ENCODE measurements at places on chromosomes 5 and 9.

- no peak for DNase-seq
These were observed 15.4 kb upstream of the SMIM15 start for GRCh38 chr5:61177716-61178115.

- no peak for DNase-seq
These were observed 186.7 kb downstream of the PARP8 start for GRCh38 chr5:50853151-50853550.

- DNase-seq, result no peak
These were observed 61.4 kb downstream of the FAM78A start for GRCh38 chr9:131214876-131215275.

DNA sequence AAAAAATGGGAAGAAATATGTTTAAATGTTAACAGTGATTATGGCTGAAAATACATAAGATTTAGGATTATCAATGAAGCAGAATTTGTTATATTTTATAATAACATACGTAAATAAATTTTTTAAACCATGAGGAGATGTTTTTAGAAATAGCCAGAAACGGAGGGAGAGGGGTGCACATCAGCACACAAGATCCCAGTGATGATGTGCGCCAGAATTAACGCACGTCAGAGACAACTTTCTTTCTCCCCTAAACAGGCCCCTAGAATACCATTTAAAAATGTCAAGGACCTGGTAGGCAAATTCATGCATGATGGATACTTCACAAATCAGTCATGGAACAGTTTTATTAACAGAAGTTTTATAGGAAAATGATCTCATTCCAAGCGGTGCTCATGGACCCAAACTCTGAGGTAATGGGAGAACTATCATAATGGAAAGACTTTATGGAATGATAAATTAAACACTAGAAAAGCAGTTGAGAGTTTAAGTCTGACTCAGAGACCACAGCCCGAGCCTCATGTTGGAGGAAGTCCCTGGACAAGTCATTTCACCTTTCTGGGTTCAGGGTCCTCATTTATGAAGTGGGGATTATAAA is 258.9 kb upstream of the GAS1 start:
- no peak for DNase-seq

- no peak for DNase-seq
These were observed 399.8 kb upstream of the MEF2C start for GRCh38 chr5:89282554-89283510.

Measured in SW 1271 (cell line).